Spinal cord (tissue), 10 donors: ENCODE measurements at places on chromosomes 3 and 15. TPM values are rescaled to one million over a fixed set of nuclear protein-coding genes. Genes with fewer than 3 reads are reported as not detected.

BDH1 gene
- total RNA-seq = 18.7 TPM

DNA sequence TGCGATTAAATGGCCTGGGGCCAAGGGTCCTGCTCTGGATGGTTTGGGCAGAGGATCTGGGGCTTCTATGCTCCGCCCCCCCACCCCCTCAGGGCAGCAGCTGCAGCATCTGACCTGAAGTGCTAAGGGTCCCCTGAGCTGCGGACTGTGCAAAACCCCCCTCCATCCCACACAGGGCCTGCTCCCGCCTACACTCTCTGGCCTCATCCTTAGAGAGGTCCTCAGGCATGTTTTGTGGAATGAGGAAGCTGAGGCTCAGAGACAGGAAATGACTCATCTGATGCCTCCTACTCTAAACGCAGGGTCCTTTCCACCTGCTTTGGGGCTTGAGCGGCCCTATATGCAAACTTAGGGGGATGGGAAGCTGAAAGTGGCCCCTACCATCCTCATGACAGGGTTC is 59.5 kb upstream of the CTSH start:
- H3K27ac ChIP-seq = no peak overlapping the region
- peaks cover 43% of the 10 kb centered on the region for H3K36me3 ChIP-seq
- H3K4me3 ChIP-seq = no peak overlapping the region
- no peak for DNase-seq

GPR62 gene
- 4.6 TPM for total RNA-seq

DNA sequence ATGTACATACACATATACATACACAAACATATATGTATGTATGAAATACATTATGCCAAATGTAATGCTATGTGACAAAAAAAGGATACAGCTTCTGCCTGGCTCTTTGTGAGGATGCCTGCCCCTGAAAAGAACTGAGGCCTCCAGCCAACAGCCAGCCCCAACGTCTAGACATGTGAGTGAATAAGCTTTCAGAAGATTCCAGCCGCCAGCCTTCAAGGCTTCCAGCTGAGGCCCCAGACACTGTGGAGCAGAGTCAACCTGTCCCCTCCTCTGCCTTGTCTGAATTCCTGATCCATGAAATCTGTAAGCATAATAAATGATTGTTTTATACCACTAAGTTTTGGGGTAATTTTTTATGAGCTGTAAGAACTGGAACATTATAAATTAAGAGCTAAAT is 24.7 kb downstream of the GXYLT2 start:
- no peak overlapping the region for H3K4me3 ChIP-seq
- no peak for DNase-seq
- no peak overlapping the region for H3K27ac ChIP-seq
- H3K27me3 ChIP-seq = no peaks in the 10 kb centered on the region

SI gene
- not detected for total RNA-seq

AGTR1 gene
- total RNA-seq = 5.9 TPM

DNA sequence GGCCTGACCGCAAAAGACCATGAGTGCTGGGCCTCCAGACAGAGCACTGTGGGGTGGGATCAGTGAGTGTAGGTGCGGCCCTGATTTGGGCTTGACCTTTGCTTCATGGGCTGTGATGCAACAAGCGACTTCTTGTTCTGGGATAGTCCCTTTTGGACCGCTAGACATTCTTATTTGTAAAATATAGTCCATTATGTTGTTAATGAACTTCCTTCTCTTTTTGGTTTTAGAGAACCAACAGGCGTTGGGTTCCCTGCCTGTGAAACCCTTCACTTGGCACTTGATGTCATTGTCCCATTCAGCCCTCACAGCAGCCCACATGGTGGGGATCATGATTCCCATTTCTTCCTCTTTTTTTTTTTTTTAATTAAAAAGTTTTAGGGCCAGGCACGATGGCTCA is 15.8 kb upstream of the TRH start:
- no peak for DNase-seq
- no peaks in the 10 kb centered on the region for H3K36me3 ChIP-seq
- no peaks in the 10 kb centered on the region for H3K4me1 ChIP-seq

SPINT1 gene
- total RNA-seq = 4.5 TPM

TMEM108 gene
- total RNA-seq = 6.6 TPM

GRCh38 chr3:32557640-32558352 is 12.9 kb downstream of the DYNC1LI1 start:
- DNase-seq = no peak
- H3K27ac ChIP-seq = no peak overlapping the region
- peaks cover 2% of the 10 kb centered on the region for H3K36me3 ChIP-seq
- H3K4me1 ChIP-seq = no peaks in the 10 kb centered on the region
- H3K27me3 ChIP-seq = no peaks in the 10 kb centered on the region
